ENCODE measurements at places on chromosomes 2 and 18.

- no peak for DNase-seq
Observed at GRCh38 chr2:40758401-40759155, 306.7 kb upstream of the SLC8A1 start.

DNA sequence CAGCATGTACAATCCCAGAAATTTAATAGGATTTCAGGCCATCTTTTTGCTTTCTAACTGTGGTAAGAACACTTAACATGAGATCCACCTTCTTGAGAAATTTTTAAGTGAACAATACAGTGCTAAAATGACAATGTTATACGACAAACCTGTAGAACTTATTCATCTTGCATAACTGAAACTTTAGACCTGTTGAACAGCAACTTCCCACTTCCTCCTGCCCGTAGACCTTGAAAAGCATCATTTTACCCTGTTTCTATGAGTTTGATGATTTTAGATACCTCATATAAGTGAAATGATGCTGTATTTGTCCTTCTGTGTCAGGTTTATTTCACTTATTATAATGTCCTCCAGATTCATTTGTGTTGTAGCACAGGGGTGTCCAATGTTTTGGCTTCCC is 128.2 kb downstream of the CD226 start:
- no peak for DNase-seq

- DNase-seq, result no peak
Observed at GRCh38 chr2:171452773-171453172, 18.7 kb downstream of the DCAF17 start.

DNA sequence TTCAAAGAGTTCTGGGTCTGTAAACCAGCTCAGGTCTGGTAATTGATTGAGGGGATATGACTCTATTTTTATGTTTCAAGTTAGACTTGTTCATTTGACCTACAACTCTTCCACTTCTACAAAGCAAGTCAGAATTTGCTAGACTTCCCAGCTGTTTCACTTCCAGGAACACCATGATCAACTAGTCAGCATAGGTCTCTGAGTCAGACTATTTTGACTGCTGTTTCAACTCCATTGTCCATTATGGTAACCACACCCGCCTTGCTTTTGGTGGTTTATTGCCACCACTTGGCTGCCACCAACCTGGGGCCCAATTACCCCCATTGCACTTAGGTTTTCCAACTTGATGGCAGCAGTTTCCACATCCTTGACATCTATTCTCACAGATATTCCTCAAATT is 116.6 kb downstream of the LAMA3 start:
- DNase-seq, result peak; percentile 74

- DNase-seq, result no peak
Observed at GRCh38 chr2:12742891-12743290, 26.2 kb downstream of the TRIB2 start.

DNA sequence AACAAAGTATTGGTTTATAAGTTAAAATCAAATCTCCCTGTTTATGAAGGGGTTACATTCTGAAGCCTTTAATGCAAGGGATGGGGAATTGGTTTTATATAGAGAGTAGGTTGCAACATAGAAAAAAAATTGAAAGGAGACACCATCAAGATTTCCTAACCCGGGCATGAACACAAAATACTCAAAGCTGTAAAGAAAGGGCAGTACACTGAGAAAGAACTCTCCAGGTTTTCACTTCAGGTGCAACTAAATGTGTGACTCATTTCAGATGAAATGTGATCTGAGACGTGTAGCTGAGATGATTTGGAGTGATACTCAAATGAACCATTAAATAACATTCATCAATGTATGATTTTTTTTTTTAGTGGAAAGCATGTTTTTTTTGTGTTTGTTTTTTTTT is 43.6 kb downstream of the SANBR start:
- DNase-seq, result peak; percentile 17

DNA sequence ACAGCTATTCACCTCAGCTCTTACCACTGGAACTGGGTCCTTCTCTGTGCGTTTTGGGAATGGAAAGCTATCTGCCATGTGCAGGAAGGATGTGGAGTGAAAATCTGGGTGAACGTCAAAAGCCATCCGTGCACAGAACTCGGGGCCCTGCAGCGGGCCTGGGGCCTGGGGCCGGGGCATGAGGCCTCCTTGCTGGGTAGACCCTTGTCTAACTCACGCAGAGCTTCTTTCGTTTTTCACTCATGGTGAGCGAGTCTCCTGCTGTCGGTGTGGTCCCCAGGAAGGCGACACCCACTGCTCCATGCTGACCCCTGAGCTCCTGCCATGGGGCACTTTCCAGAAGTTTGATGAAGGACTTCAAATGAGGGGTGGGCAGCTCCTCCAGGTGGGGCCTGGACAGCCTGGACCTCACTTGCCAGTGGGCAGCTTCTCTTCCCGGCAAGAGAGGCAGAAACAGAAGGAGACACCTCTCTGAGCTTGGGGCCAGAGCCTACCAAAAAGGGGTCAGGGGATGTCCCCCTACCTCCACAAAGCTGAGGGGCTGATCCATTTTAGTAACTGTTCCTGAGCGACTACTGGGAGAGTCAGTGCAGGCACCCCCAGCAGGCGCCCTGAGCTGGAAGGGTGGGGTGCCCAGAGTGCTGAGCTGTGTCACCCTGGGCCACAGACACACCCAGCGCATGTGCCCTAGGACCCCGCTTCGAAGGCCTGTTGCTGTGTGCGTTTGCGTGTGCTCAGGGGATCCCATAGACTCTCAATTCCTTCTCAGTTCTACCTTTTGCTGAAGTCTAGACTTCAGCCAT is 117.7 kb upstream of the HDAC4 start:
- DNase-seq, result no peak

GRCh38 chr2:9941996-9942390 is 9.5 kb upstream of the GRHL1 start:
- no peak for DNase-seq

DNA sequence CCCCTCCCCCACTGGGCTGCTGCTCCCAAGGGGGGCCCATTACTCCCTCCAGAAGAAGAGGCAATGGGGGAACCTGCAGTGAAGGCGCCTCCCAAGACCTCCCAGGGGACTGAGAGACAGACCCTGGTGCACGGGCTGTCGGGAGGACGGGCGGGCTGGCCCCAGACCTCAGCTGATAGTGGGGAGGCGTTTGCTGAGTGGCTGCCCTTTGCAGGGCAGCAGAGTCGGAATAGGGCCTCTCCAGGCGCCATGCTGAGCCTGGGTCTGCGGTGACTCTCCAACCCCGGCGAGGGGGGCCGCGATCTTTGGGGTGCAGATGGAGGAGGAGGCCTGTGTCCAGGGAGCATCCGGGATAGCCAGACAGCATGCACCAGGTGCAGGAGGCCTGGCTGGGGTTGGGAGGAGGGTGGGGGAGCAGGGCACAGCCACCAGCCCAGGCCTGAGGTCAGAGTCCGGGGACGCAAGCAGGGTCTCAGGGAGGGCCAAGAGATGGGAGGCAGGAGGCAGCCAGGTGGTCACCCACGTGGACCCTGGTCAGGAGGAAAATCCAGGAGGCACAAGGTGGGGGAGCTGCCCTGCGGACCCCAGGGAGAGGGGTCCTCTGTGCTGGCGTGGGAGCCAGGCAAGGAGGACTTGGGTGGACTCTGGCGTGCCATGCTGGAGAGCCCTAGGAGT is 11.0 kb downstream of the CROCC2 start:
- no peak for DNase-seq
